Fibroblast of villous mesenchyme (primary cell): ENCODE measurements at places on chromosomes 16 and 17. TPM values are rescaled to one million over a fixed set of nuclear protein-coding genes. Genes with fewer than 3 reads are reported as not detected.
A peak's percentile ranks its signal among the peaks of the same experiment; 100 is the strongest.

GRCh38 chr16:51181503-51181811 is 30.4 kb upstream of the SALL1 start:
- DNase-seq = no peak

GRCh38 chr17:72219824-72220493 is 99.1 kb downstream of the SOX9 start:
- DNase-seq = no peak

DNA sequence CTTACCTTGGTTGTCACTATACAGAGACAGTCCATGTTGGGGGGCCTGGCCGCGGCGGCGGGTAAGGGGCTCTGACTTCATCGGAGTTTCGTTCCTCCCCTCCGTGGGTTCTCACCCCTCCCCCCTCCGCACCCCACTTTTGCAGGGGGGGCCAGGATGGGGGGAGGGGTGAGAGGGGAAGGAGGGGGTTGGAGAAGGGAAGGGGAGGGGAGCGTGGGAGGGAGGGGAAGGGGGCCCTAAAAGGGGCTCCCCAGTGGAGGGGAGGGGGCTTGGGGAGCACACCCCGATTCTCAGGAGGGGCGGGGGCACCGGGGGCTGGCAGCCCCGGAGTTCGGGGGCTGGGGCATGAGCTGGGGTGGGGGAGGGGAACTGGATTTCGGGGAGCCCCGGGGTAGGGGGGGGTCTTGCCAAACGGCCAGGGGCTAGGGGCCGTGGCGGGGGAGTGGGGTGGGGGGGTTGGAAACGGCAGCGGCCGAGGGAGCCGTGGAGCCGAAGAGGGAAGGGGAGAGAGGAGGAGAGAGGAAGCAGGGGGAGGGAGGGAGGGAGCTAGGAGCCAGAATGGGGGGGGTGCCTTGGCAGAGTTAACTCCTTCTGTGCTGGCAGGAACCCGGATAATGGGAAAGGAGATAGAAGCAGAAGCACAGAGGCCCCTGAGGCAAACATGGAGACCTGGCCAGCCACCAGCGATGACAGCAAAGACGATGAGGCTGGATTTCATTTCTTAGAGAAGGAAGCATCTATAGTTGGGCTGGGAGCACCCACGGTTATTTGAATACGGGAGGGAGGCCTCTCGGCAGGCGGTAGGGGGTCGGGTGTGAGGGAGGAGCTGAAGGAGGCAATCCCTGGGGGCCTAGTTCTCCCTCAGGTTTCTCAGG is 2.3 kb downstream of the DLG4 start:
- peak; percentile 65 for DNase-seq

GRCh38 chr17:57655553-57655952 is 89.5 kb downstream of the CCDC182 start:
- no peak for DNase-seq

GRCh38 chr17:50589095-50589705 is 28.7 kb downstream of the CACNA1G start:
- DNase-seq = no peak

- DNase-seq = no peak
Observed at GRCh38 chr16:84868829-84869472, 49.2 kb downstream of the CRISPLD2 start.

DNA sequence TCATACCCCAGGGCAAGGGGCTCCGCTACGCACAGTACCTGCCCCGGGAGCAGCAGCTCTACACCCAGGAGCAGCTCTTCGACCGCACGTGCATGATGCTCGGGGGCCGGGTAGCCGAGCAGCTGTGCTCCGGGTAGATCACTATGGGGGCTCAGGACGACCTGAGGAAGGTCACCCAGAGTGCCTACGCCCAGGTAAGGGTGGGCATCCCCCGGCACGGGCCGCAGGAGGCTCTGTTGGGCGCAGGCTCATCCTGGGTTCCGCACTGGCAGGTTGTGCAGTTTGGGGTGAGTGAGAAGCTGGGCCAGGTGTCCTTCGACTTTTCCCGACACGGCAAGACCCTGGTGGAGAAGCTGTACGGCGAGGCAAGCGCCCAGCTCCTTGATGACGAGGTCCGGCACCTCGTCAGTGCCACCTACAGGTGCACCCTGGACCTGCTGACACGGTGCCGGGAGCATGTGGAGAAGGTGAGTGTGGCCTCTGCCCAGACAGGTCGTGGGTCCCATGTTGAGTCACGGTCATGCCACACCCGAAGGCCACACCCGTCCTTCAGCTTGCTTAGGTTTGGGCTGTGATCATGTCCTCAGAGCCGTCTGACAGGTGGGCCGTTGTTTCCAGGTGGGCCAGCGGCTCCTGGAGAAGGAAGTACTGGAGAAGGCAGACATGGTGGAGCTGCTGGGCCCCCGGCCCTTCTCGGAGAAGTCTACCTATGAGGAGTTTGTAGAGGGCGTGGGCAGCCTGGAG is 19.3 kb downstream of the DBNDD1 start:
- DNase-seq = no peak

GRCh38 chr17:72205357-72205756 is 84.5 kb downstream of the SOX9 start:
- DNase-seq = no peak

DNA sequence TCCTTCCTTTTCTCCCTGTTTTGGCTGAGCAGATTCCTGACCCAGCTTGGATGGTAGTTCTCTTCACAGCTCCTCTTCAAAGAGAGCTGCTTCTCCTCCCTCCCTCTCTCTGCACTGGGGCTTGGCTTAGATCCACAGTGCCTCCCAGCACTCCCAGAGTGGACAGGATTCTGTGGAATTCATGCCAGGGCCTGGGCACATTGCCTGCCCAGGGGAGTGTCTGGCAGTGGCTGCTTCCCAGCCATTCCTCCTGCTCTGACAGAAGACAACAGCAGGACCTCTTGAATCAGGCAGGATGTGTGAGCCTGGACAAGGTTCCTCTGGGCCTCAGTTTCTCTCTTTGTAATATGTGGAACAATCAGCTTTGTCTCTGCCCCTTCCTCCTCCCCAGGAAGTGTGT is 4.5 kb upstream of the MMP28 start:
- DNase-seq = no peak

DNA sequence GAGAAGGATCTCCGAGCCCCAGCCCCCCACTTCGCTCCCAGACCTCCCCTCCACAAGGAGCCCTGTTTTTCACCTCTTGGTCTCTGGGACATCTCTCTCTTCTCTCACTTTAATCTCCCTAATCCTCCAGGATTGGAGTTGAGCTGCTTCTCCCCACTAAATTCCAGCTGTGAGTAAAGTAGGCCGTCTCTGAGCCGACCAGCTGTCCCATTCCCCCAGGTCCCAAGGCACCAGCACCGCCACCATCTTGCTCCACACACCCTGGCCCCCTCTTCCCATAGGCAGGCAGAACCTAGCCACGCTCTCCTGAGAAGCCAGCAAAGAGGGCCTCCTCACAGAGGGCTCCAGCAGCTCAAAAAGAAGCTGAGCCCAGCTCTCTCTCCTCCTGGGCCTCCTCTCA is 878 bp downstream of the DLG4 start:
- DNase-seq = no peak

GRCh38 chr16:50315346-50315997 is 49.1 kb downstream of the ADCY7 start:
- no peak for DNase-seq

- DNase-seq = no peak
Observed at GRCh38 chr16:2827831-2828520, 2.1 kb upstream of the ZG16B start.

DNA sequence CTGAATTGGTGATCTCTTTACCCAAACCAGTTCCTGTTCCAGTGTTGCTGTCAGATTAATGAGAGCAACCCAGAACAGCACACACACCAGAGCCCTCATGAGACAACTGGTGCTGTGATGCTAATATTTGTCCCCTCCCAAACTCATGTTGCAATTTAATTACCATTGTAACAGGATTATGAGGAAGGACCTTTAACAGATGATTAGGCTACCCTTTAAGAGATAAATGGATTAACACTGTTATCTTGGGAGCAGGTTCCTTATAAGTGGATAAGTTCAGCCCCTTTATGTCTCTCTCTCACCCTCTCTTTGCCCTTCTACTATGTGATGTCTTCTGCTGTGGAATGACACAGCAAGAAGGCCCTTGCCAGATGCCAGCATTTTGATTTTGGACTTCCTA is 1.1 kb upstream of the CCDC182 start:
- DNase-seq = no peak

- DNase-seq = no peak
Observed at GRCh38 chr16:67087803-67088202, 21.9 kb upstream of the PHAF1 start.

DNA sequence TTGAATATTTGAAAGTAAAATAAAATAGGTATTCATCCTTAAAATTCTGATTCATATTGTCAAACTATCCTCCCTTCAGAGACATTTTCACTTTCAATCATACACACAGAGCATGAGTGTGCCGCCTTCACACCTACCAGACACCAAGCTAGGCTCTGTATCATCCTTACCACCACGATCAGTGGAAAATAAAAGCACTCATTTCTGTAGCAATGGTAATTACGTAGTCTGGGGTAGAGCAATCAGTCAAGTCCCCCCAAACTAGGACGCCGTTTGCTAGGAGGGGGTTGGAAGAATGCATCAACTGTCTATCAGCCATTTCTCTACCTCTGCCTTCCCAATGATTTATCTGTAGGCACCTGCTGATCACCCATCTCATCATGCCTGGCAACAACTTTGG is 84.6 kb upstream of the GRIN2A start:
- DNase-seq = no peak

DNA sequence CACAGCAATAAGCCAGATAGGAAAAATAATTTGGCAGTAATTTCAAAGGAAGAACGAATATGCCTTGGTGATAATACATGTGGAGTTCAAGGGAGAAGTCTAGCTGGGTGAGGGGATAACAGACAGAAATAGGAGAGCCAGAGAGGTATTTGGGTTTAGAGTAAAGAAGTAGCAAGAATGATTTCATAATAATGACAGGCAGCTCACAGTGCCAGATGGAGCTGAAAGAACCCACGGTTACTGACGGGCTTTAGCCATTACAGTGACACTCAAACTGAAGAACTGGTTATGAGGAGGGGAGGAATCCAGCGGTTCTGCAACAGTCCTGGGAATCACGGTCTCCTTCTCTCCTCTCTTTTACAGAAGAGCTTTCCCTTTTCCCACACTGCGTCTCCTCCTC is 2.2 kb downstream of the OR4D1 start:
- no peak for DNase-seq

- no peak for DNase-seq
Observed at GRCh38 chr17:12896180-12896785, 107.0 kb downstream of the ARHGAP44 start.

DNA sequence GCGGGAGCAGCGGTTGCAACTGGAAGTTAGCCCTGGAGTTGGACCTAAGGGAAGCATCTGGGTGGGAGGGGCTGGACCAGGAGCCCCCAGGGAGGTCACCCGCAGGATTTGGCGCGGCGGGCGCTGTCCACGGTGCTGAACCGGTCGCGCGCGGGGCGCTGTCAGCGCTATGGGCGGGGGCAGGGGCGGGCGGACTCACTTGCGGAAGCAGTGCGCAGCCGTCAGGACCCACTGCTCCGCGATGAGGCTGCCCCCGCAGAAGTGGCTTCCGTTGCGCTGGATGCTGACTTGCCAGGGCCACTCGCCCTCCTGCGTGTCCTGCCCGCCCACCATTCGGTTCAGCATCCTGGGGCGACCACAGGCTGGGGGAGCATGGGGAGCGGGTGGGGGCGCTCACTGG is 4.5 kb downstream of the PRSS27 start:
- peak; percentile 57 for DNase-seq

CCDC40 gene
- total RNA-seq = 3.2 and 6.9 TPM in 2 replicates

CACNG5 gene
- not detected in 2 replicates for total RNA-seq

CA7 gene
- not detected in 2 replicates for total RNA-seq

MYO15A gene
- total RNA-seq = 0.43 and 0.97 TPM in 2 replicates

CHD9 gene
- total RNA-seq = 69.3 and 102 TPM in 2 replicates

CES1 gene
- 0.97 and 1.7 TPM in 2 replicates for total RNA-seq

CMC2 gene
- 28.0 and 30.7 TPM in 2 replicates for total RNA-seq

KRT20 gene
- not detected in 2 replicates for total RNA-seq
